ENCODE measurements at places on chromosomes 1 and 21.

DNA sequence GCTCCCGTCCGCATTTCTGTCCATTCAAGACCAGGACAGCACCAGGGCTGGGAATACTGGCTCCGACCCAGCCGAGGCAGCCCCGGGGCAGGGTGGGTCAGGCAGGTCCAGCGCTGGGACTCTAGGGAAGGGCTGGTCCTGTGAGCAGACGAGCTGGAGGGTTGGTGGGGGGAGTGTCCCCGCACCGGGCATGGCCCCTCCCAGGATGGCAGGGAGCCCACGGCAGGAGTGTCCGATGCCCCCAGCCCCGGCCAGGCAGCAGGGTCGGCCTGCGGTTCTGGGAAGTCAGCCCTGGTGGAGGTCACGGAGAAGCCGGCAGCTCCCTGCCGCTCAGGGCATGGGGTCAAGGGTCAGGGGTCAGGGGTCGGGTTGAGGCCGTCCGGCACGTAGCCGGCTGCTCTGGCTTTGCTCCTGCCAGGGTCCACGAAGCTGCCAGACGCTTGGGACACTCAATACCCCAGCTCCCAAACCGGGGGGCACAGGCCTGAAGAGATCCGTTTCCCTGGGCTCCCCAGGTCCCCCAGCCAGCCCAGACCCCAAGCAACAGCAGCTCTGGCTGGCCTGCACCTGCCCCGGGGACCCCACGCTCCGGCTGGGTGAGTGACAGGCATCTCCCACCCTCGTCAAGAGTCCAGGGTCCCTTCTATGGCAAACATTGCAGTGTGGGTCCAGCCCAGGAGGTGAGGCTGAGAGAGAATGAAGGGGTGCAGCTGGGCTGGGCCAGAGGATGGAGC is 6.7 kb downstream of the C1QTNF12 start:
- DNase-seq: no peak

GRCh38 chr1:2528966-2529783 is 888 bp downstream of the HES5 start:
- no peak for DNase-seq

- DNase-seq: no peak
These were observed 1.7 kb downstream of the INKA2 start for GRCh38 chr1:111737216-111738132.

GRCh38 chr1:205434738-205435137 is 12.9 kb upstream of the LEMD1 start:
- DNase-seq: no peak

GRCh38 chr21:45987121-45987711 is 5.6 kb downstream of the COL6A1 start:
- no peak for DNase-seq

DNA sequence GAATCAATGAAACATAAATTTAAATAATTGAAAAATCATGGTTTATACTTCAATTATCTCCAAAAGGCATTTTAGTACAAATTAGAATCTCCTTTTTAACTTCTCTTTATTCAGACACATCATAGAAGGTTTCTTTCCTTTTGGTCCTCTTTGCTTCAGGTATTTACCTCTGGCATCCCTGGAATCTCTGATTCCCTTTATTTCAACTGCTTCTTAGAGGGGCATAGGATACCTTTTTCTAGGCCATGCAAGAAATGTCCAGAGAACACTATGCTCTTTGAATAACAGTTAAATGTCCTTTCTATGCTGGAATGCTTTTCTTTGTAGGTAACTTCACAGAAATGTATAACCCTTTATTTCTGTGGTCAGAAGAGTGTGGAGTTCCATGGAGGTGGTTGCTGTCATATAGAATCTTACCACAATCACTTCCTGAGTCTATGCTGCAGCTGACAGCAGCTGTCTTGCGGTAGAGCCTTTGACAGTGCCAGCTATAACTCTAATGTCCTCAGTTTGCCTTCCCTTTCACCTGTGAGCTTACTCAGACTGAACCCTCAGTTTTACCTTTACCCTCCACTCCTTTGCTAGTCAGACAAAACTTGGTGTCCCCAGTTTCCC is 8.6 kb downstream of the LAMC2 start:
- no peak for DNase-seq

- DNase-seq: peak; percentile 49
These were observed 58.0 kb downstream of the NKAIN1 start for GRCh38 chr1:31181515-31182343.

- DNase-seq: no peak
These were observed 246.0 kb downstream of the TRABD2B start for GRCh38 chr1:47751193-47751592.

- no peak for DNase-seq
These were observed 31.1 kb downstream of the HUNK start for GRCh38 chr21:31903896-31904295.

GRCh38 chr21:39053126-39053525 is 130.1 kb downstream of the PSMG1 start:
- no peak for DNase-seq

GRCh38 chr1:67676287-67676686 is 8.7 kb upstream of the GADD45A start:
- no peak for DNase-seq

DNA sequence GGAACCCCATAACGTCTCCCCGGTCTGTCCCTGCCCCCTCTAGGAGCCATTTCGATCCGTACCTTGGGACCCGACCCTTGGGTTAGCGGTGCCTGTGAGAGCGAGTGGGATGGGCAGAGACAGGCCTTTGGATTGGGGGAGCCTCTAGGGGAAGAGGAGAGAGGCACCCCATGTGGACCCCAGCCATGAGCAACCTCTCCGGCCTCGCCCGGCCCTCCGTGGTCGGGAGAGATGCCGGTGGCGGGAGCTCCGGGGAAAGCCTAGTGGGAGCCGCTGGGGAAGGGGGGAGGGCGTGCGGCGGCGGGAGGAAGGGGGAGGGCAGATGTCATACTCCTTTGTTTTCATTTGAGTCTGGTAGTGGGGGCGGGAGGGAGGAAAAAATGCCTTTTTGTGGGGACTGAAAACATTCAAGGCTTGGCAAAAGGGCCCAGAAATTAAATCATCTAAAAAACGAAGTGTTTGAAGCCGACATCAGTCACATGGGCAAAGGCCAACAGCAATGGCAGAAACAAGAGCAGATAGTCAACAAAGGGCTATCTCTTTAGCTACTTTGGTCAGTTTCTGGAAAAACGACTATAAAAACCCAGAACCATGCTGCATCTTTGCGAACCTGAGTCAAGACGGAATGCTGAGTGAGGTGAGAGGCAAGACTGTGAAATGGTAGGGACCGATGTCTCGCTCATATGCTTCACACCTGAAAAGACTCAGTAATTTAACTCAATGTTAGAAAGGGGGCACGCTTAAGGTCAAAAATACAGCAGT is 758 bp downstream of the PTBP2 start:
- DNase-seq: peak; percentile 34

DNA sequence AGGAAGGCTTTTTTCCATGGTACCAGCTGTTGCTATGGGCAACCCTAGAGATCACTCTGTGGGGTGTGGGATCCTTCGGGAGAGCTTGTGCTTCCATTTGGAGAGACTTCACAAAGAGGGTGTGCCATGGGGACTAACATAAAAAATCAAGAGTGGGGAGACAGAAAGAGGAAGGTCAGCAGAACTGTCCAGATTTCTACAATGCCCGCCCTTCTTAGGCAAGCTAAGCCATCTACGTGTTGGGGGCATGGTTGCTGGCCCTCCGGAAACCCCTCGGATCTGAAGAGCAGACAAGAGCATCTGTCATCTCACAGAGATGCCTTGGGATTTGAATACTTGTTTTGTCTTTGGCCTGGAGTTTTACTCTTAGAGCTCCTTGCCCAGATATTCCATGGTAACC is 83.9 kb upstream of the ZNF648 start:
- DNase-seq: no peak

- no peak for DNase-seq
These were observed 7.5 kb downstream of the DDR2 start for GRCh38 chr1:162639718-162640117.

GRCh38 chr1:230542054-230542453 is 100.2 kb upstream of the COG2 start:
- no peak for DNase-seq

DNA sequence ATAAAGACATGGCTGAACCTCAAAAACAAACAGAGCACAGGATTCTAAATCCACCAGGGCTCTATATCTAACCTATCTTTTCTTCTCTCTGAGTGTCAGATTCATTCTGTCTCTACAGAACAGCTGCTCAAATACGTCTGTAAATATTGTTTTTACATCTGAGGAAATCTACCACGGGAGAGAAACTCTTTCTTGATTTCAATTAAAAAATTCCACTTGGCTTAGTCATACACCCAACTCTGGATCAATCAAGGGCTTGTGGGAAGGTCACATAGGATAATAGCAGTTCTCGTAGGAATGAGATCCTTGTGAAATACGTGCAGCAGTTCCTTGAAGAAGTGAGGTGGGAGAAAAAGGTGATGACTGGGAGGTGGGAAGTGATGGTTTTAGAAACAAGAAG is 1355.7 kb upstream of the ADGRL2 start:
- DNase-seq: no peak

- no peak for DNase-seq
These were observed 69.4 kb downstream of the C1orf21 start for GRCh38 chr1:184456189-184456588.

DNA sequence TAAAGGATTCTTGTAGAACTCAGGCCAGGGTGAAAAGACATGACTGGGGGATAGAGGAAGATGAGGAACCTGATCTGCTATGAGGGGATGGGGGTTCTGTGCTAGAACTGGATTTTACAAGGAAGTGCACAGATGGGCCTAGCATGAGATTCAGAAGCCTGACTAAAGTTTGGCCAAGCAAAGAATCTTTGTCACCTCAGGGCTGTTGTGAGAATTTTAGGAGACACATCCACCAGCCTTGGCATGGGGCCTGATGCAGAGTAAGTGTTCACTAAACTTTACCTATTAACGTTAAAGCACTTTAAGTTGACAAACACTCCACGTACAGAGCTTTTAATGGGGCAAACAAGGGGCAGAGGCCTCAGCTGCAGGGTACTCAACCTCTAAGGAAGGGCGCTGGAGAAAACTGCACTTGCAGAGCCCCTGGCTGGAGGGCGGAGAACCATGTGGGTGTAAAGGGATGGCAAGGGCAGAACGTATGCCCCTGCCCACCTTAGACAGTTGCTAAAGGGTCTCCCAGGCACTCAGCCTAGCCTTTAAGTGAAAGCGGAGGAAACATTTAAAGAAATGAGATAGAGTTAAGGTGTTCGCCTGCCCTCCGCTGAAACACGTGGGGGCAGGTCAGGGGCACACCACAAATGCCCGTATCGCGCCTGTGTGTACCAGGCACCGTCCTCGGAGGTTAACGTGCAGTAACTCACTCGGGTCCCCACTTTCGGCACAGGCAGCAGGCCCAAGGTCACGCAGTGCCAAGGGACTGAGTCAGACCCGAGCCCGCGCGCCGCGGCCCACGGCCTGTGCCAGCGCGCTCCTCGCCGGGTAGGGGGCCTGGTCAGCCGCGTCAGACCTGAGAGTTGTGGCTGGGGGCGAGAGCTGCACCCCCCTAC is 990 bp upstream of the MRPS6 start:
- DNase-seq: no peak

- DNase-seq: no peak
These were observed 833.0 kb upstream of the ADAMTS5 start for GRCh38 chr21:27799861-27800260.

- DNase-seq: no peak
These were observed 147.8 kb downstream of the TNFSF18 start for GRCh38 chr1:172902861-172903381.

DNA sequence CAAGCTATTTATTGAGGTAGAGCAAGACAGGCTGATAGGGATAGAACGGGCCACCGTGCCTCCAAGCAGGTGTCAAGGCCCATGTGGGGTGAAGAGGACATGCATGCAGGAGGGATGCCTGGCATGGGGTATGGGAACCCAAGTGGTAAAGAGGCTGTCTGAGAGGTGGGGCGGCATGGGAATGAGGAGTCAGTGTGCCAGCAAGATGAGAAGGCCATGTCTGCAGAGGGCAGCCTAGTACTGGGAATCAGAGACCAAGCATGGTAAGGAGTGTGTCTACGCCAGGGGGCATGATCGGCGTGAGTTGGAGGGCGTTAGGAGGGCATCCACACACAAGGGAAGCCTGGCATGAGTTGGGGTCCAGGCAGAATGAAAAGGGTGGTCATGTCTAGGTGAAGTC is 303.7 kb upstream of the PLD5 start:
- DNase-seq: peak; percentile 18

GRCh38 chr21:38567335-38567969 is 69.2 kb upstream of the ERG start:
- DNase-seq: no peak

- no peak for DNase-seq
These were observed 585.1 kb downstream of the PTPRC start for GRCh38 chr1:199223936-199224335.

GRCh38 chr1:209620487-209620884 is 31.7 kb downstream of the LAMB3 start:
- no peak for DNase-seq

GRCh38 chr1:209767706-209768105 is 11.9 kb downstream of the TRAF3IP3 start:
- DNase-seq: no peak

DNA sequence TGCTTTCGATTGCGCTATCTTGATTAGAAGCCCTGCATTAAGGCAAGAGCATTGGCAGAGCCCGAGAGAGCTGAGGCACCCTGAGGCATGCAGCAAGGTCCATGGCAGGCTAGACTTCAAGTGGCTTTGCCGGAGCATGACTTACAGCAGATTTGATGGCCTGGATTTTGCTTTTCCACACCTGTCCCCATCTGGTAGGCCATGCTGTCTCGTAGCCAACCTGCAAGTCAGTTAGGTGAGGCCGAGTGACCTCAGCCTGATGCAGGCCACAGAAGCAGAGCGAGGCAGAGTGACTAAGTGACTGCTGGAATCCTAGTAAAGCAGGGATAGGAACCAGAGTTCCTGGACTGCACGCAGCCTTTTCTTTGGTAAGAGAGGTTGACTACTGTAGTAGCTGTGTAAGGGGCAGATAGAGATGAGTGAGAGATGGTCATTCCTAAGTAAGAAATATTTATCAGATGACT is 148.9 kb downstream of the PBX1 start:
- DNase-seq: peak; percentile 15

- no peak for DNase-seq
These were observed 511.6 kb downstream of the SMYD3 start for GRCh38 chr1:245995474-245995873.

DNA sequence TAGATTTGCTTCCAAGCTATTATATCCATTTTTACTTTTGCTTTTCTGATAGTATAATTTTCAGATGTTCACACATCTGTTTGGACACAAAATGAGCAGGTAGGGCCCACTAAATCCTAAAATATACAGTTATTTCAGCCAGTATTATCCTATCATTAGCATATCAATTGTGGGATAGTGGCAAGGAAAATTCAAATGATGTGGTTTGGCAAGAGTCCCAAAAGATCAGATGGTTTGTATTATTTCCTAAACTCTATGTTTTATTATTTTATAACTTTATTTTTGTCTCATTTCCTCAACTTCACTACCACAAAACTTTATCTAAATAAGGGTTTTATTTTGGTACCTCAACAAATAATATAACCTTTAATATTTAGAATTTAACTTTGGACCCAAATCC is 1659.6 kb downstream of the NCAM2 start:
- no peak for DNase-seq

DNA sequence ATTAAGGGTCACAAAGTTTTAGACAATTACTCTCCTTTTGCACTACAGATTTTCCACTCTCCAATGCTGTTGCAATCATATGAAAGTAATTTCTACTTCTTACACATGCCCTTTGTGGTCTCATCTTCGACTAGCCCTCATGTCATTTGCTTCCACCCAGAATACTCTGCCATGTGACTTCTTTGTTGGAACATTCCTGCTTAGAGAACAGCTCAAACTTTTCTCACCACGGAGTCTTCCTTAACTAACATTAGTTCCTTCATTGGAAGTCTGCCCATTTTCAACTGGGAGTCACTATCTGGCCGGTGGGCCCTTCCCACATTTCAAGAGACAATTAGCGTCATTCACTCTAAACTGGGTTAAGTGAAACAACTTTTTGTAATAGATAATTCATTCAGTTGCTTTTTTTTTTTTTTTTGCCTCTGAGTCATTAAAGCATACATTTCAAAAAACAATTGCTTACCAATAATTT is 142.6 kb upstream of the PALMD start:
- DNase-seq: no peak
